ENCODE measurements at places on chromosomes 5 and 9.

- DNase-seq: no peak
Observed at GRCh38 chr9:37677435-37677834, 26.7 kb downstream of the FRMPD1 start.

DNA sequence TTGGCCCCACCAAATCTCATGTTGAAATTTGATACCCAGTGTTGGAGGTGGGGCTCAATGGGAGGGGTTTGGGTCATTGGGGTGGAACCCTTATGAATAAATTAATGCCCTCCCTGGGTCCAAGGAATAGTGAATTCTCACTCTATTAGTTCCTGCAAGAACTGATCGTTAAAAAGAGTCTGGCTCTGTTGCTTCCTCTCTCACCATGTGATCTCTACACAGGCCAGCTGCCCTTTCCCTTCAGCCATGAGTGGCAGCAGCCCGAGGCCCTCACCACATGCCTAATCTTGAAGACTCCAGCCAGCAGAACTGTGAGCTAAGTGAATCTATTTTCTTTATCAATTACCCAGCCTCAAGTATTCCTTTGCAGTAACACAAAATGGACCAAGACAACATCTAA is 106.0 kb downstream of the CAAP1 start:
- DNase-seq: no peak

- DNase-seq: no peak
Observed at GRCh38 chr5:143068712-143069111, 298.5 kb downstream of the ARHGAP26 start.

DNA sequence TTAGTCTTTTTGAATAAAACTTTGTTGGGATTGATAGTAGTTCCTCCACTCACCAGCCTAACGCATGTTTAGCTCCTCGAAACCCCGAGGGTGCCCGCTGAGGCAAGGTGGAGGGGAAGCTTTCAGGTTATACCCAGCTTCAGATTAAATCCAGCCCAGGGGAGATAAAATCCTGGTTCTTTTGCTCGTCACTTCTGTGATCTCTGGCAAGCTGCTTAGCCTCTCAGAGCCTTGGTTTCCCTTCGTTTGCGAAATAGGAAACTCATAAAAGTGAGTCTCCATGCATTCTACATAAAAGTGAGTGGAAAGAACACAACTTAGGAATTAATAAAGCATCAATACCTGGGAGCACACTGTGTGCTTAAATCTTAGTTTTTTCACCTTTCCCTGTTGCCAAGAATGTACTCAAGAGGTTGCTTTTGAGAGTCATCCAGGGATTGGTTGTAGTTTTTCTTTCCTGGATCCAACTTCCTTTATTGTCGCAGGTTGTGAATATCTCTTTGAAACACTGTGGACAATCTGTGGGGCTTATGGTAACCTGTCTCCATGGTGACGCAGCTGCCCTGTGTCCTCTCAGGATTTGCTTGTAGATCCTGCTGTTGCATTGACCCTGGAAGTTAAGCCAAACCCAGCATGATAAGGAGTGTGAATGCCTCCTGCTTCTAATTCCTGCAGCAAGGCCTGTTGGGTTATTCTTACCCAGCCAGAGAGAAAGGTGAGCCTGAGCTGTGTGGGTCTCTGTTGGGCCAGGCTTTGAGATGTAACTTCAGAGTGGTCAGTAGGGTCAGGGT is 2.0 kb downstream of the GALNT12 start:
- DNase-seq: no peak

GRCh38 chr5:38724301-38725030 is 121.3 kb upstream of the OSMR start:
- DNase-seq: no peak

- no peak for DNase-seq
Observed at GRCh38 chr5:58551492-58551891, 31.4 kb upstream of the RAB3C start.

Data from GM18507 (cell line).